ENCODE measurements at places on chromosomes 16 and 17.

GRCh38 chr17:63934183-63935112 lies 2.3 kb upstream of the CD79B start:
- DNase-seq: no peak

- DNase-seq: no peak
Observed at GRCh38 chr16:2881783-2882649, 999 bp upstream of the FLYWCH2 start.

DNA sequence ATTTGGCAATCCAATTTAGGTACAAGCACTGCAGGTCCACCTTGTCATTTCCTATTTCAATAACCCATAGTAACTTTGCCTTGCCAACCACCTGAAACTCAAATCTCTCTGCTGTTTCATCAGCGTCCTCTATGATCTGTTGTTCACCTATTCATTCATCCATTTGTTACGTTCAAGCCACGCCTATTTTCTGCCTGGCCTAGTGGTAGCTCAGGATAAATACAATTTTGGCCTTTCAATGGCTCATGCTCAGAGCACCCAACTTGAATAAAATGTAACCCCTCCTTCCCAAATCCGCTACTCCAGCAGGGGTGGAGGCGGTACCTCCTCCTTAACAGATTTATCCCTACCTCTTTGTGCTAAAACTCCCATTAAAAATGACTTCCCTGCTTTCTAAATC lies 3.6 kb upstream of the FBXO47 start:
- no peak for DNase-seq

DNA sequence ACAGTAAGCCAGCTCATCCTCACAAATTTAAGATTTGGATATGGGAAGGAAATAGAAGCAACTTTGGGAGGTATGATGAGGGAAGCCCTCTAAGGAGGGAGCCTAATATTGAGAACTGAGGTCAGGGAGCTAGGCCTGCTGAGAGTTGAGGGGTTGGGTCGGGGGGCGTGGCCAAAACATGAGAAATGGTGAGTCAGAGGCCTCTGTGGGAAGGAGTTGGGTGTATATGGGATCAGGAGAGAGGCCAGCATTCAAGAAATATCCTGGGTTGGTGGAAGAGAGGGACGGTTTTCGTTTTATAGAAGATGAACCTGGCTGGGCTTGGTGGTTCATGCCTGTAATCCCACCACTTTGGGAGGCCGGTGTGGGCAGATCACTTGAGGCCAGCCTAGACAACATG lies 48.4 kb downstream of the CLEC16A start:
- peak; percentile 77 for DNase-seq

DNA sequence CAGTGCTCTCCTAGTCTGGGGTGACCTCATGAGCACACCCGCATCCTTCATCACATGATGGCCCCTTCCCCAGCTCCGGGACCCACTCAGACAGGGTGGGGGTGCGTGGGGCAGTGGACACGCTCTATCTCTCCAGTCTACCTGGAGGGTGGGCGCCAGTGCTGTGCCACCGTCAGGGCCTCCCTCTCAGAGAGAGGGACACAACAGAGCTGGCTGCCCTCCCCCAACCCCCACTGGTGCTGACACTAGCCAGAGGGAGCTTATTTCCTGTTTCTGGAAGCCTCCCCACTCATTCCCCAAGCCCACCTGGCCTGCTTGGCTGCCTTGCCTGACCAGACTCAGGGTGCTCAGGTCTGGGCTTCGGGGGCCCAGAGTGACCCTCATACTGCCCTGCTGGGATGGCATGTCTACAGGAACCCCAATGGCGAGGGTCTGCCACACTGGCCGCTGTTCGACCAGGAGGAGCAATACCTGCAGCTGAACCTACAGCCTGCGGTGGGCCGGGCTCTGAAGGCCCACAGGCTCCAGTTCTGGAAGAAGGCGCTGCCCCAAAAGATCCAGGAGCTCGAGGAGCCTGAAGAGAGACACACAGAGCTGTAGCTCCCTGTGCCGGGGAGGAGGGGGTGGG lies 8.2 kb downstream of the CES2 start:
- DNase-seq: no peak

DNA sequence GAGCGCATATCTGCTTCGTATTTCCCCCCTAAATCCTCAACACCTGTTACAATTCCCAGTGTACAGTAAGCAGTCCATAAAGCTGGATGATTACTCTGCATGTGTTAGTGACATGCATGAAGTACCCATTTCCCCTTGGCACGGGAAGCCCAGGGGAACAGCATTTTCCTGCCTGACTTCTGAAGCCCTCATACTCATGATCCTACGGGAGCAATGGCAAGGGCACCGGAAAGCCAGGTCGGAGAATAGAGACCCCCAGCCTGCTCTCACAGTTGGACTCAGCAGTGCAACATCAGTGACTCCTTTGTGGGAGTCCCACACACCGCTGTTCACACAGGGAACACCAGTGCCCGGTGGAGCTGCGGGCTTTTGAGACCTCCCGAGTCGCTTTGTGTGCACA lies 336.9 kb downstream of the CDH13 start:
- no peak for DNase-seq

GRCh38 chr17:57511475-57512123 lies 233.5 kb downstream of the CCDC182 start:
- no peak for DNase-seq

DNA sequence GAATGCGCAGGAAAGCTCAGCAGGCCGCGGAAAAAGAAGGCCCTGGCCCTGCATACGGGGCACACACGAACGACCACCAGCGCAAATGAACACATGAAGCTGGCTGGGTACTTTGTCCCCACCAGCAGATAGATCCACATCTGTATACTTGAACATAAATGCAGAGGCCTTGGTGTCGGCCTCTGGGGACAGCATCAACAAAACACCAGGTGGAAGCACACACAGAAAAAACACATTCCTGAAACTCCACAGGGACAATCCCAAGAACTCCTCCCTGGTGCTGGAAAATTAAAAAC lies 606 bp upstream of the ZBTB4 start:
- no peak for DNase-seq

DNA sequence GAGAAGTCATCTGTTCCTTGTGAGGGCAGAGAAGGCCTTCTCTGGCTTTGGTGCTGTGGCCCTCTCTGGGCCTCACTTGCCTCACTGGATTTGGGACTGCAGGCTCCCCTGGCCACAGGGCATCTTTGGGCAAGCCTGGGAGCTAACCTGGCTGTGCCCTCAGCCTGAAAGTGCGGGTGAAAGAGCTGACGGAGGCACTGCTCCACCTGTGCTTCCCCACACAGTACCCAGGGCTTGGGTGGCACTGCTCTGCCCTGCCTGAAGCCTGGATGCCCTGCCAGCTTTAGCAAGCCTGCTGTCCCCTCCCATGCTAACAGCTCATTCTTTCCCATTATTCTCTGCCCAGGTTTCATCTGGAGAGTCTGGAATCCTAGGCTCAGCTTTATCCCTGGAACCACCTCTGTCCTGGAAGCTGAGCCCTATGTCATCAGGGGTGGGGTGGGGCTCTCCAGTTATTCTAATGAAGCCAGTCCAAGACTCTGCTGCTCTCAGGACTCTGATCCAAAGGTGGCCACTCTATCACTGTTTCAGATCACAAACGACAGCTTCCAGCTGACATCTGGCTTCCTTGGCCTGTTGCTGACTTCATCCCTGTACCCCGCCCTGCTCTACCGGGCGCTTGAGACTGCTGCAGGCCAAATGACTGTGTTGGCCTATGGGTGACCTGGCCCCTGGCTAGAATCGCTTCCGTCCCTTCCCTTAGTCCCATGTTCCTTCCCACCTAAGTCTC lies 29.3 kb downstream of the HIC1 start:
- no peak for DNase-seq

DNA sequence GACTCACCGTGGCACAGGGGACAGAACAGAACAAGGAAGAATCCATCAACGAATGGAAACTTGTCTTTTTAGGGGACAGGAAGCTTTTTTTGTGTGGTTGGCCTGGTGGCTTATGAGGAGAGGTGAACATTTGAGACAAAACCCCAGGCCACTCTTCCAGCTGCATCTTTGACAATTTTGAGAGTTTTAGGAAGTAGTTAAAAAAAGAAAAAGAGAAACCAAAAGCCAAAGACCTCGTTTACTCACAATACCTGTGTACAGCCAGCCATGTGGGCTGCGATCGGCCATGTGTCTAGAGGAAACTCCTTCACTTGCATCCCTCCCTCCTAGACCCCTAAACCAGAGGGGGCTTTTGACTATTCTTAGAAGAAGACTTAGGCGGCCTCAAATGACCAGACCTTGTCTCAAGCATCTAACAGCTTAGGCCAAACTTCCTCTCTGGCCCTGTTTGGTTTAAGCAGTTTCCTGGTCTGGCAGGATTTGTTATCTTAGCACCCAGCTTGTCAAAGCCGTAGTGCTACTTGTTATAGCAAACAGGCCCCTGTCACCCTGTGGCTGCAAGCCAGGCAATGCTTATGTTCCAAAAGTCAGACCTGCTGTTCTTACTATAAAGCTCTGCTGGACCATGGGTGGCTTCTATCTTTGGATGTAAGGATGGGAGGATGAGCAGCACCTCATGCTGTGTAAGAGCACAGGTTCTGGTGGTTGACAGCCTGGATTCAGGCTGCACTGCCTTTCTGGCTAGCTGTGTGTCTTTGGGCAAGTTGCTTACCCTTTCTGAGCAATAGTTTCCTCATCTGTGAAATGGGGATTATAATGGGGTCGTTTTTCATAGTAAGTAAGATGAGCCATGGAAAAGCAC lies 17.7 kb downstream of the KSR1 start:
- no peak for DNase-seq

DNA sequence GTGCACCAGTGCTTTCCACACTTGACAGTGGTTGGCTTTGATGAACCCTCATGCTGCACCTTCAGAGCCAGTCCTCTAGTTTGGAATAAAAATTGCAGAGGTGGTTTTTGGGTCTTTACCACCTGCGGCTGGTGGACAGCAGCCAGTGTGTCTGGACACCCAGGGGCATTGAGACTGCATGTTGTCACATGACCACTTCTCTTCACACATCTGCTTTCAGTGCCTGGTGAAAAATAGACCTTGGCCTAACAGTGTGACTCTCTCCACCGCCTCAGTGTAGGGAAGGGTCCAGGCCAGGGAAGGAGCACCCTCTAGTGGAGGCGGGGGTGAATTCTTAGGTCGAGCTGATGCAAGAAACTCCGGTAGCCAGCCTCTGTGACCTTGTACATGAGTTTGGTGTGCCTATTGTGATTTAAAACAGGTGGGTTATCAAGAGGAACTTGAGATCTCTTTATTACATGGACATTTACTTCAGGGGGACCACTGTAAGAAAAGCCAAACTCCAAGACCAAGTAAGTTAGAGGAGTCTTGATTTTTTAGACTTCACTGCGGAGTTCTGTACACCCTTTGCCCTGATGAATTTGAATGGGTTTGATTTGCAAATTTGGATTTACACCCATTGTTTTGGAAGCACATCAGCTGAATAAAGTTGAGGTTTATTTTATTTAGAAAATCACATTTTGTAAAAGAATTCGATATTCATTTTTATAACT lies 17.9 kb downstream of the GOSR2 start:
- DNase-seq: peak; percentile 70

DNA sequence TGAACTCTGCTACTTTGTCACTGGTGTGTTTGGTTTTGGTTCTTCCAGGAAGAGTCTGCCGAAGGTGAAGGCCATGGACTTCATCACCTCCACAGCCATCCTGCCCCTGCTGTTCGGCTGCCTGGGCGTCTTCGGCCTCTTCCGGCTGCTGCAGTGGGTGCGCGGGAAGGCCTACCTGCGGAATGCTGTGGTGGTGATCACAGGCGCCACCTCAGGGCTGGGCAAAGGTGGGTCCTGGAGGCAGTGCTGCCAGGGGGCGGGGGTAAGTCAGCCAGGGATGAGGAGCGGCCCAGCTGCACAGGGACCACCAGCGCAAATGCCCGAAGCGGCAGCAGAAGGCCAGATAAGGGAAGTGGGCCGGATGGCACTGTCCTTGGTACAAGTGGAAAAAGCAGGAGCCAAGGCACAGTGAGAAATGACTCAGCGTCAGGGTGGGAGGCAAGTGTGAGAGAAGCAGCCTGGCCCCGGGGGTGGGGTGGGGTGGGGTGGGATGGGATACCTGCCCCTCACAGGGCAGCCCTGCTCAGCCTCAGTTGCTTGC lies 41.9 kb downstream of the TMEM11 start:
- no peak for DNase-seq

DNA sequence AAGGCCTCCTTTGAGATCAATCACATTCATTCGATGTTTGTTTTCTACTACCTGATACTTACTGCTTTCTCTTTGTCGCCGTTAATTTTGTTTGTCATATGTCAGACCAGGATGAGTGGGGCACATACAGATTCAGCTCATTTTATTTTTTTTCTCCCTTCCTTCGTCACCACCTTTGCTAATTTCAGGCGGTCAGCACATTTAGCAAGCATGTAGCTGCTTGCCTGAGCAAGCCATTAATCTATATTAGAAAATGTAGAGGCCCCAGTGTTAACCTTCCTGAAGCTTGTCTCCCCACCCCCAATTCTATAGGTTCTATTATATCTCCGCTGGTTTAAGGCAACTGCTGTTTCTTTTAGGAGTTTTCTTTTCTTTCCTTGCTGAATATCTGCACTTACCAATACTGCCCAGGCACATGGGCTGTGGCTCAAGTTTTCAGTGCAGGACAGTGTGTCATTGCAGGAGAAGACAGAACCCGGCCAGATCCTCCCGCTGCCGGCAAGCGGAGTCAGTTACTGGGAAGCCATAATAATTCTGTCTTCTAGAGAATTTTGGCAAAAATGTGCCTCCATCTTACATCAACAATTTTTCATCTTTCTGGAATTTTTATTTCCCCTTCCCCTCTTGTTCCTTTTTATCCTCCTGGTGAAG lies 714.3 kb downstream of the WWOX start:
- no peak for DNase-seq

- DNase-seq: peak; percentile 55
Observed at GRCh38 chr16:55944377-55944802, 69.2 kb upstream of the CES5A start.

DNA sequence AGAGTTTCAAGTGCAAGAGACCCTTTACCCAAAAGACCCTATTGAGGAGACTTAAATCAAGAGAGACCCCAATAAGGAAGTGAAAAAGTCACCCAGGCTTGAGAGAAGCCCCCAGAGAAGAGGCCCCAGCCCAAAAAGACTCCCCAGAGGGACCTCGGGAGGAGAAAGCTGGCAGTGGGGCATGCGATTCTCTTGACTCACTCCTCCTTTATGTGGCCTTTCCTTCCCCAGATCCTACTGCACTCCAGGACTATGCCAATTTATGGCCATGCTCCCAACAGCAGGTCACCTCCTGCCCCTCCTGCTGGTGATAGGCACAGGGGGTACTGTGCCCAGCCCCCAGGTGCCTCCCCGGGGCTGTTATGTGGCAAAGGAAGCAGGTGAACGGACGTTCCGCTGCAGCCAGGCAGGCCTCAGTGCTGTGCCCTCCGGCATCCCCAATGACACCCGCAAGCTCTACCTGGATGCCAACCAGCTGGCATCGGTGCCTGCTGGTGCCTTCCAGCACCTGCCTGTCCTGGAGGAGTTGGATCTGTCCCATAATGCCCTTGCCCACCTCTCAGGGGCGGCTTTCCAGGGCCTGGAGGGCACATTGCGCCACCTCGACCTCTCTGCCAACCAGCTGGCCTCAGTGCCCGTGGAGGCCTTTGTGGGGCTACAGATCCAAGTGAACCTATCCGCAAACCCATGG lies 16.3 kb downstream of the LRRC3C start:
- no peak for DNase-seq
